Left cardiac atrium (tissue), 4 donors: ENCODE measurements at places on chromosomes 6 and 20. TPM values are rescaled to one million over a fixed set of nuclear protein-coding genes. Genes with fewer than 3 reads are reported as not detected.

PRSS35 gene
- 2.5 TPM for total RNA-seq

MYMX gene
- total RNA-seq = 3.8 TPM

KHDC1L gene
- total RNA-seq = not detected

SLC25A27 gene
- total RNA-seq = 16.2 TPM

PRRT1 gene
- 0.77 TPM for total RNA-seq

NOX3 gene
- total RNA-seq = not detected

KIF25 gene
- total RNA-seq = 0.44 TPM

CRYBG1 gene
- total RNA-seq = 5.6 TPM

MEI4 gene
- 0.84 TPM for total RNA-seq

FAM162B gene
- total RNA-seq = 2.0 TPM

RSPO3 gene
- total RNA-seq = 0.94 TPM

RIMS1 gene
- 1.1 TPM for total RNA-seq

HBS1L gene
- 69.5 TPM for total RNA-seq

DEFB124 gene
- 0.44 TPM for total RNA-seq

RAET1E gene
- total RNA-seq = 1.2 TPM

SLC17A1 gene
- total RNA-seq = not detected

CCN5 gene
- 63.6 TPM for total RNA-seq

LPIN3 gene
- total RNA-seq = 12.9 TPM

PLCB1 gene
- 27.1 TPM for total RNA-seq

ADGRF5 gene
- 37.4 TPM for total RNA-seq

TFAP2D gene
- total RNA-seq = not detected

MUC21 gene
- not detected for total RNA-seq

SYCP2 gene
- 2.2 TPM for total RNA-seq

PSORS1C2 gene
- total RNA-seq = not detected

DSP gene
- 179 TPM for total RNA-seq

MLN gene
- total RNA-seq = not detected

SNAP91 gene
- total RNA-seq = not detected

ANKEF1 gene
- total RNA-seq = 2.3 TPM

ADTRP gene
- total RNA-seq = 0.21 TPM

UNC5CL gene
- total RNA-seq = 0.27 TPM

DPPA5 gene
- not detected for total RNA-seq

TCF21 gene
- 18.2 TPM for total RNA-seq

MAP7 gene
- total RNA-seq = 2.2 TPM

FGD2 gene
- total RNA-seq = 15.1 TPM

KCNS1 gene
- 0.21 TPM for total RNA-seq

CDH22 gene
- 5.8 TPM for total RNA-seq

ZC2HC1B gene
- not detected for total RNA-seq

BTN3A1 gene
- 5.7 TPM for total RNA-seq

ADGB gene
- total RNA-seq = not detected
